ENCODE measurements at places on chromosomes 6 and 20.

DNA sequence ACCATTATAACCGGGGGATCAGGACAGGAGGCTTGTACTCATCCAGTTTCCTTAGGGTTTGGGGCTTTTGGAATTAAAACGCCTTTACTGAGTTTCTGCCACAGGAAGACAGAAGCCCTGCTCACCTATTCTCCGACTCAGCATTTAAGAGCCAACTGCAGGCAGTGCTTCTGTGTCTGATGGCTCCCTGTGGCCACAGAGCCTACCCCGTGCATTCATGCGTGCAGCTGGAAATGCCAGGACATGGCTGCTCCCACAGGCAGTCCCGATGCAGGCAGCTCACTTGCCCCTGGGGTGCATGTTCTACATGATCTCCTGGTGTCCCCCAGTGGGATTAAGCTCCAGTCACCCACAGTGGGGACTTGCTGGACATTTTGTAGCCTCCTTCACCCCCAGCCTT lies 22.2 kb downstream of the ZNF831 start:
- no peak for DNase-seq

GRCh38 chr6:134187154-134187553 lies 130.8 kb downstream of the SGK1 start:
- DNase-seq, result no peak

- DNase-seq, result no peak
Measured at GRCh38 chr6:167995302-167995701, 2.2 kb upstream of the KIF25 start.

- DNase-seq, result no peak
Measured at GRCh38 chr6:55836481-55836880, 38.9 kb downstream of the BMP5 start.

DNA sequence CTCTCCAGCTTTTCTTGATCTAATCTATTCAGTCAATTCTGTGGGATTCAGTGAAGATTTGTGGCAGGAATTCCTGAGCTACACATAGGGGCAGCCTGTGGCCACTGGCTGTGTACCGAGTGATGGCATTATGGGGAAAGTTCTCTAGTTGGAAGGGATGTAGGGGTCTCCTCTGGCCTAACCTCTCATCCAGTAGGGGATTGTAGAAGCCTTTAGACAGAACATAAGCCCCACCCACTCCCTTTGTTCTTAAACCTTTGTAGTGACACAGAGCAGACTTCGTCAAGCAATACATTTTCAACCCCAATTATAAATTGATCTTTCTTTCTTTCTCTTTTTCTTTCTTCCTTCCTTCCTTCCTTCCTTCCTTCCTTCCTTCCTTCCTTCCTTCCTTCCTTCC lies 188.9 kb downstream of the QKI start:
- no peak for DNase-seq

- DNase-seq, result no peak
Measured at GRCh38 chr6:25147223-25147622, 132.0 kb upstream of the CARMIL1 start.

DNA sequence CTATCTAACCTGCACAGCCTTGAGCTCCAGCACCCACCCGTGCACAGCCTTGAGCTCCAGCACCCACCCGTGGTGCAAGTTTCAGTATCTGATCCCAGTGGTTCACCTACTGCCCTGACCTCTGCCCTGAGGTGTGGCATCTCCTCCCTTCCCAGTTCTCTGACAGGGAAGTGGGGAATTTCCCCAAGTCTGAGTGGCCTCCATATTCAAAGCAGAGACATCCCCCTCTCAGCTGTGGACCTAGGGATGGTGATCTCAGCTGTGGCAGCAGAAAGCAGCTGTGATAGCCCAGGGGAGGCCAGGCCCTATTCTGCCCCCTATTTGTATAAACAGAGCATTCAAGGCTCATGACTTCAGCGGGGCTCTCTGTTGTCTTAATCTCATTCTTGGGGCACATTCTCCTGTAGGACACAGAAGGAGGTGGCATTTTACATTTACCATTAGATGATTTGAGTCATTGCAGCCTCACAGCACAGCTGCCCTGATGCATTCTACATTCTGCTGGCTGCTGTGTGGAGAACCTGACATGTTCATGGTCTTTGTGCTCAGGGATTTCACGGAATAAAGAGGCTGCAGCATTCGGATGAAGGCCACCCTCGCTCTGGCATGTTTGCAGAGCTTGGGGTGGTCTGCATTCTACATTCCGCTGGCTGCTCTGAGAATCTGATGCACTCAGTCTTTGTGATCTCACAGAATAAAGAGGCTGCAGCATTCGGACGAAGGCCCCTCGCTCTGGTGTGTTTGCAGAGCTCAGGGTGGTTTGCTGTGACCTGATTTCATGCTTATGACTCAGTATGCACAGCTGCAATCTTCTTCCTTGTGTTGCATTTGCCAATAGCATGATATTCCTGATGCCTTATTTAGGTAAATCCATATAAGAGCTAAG lies 16.9 kb downstream of the GPR31 start:
- DNase-seq, result no peak

DNA sequence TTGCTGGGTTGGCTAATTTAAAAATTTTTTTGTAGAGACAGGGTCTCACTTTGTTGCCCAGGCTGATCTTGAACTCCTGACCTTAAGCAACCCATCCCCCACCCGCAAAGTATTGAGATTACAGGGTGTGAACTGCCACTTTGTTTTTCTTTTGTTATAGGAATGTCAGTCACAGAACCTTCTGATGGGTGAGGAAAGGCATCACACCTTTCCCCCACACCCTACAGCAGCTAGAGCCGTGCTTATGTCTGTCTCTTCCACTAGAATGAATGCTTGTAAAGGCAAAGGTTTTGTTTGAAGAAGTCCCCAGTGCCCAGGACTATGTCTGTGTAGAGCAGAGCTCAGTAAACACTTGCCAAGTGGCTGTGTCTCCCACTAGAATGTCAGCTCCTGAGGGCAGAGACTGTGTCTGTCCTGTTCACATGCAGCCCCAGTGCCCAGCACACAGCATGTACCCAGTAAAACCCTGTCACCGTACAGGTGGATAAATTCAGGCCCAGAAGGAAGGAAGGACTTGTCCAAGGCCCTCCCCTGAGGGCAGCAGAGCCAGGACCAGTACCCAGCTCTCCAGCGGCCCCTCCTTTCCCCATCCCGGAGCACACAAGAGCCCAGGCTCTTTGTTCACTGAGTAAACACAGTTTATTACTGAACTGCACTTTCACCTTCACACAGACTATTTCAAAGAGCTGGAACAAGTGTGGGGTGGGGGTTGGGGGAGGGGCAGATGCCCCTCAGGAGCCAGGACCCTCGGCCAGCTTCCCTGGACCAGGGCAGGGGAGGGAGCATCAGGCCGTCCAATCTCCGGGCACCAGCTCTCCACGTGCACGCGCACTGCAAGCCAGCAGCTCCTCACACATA lies 26.4 kb downstream of the COX4I2 start:
- no peak for DNase-seq

DNA sequence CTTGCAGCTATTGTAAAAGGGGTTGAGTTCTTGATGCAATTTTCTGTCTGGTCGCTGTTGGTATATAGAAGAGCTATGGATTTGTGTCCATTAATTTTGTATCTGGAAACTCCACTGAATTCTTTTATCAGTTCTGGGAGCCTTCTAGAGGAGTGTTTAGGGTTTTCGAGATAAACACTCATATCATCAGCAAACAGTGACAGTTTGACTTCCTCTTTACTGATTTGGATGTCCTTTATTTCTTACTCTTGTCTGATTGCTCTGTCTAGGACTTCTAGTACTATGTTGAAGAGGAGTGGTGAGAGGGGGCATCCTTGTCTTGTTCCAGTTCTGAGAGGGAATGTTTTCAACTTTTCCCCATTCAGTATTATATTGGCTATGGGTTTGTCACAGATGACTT lies 120.8 kb upstream of the SSTR4 start:
- no peak for DNase-seq
